Ovary (tissue), 10 donors: ENCODE measurements at places on chromosomes 2 and 18. TPM values are rescaled to one million over a fixed set of nuclear protein-coding genes. Genes with fewer than 3 reads are reported as not detected.

GRCh38 chr2:8572712-8573233 lies 109.1 kb upstream of the ID2 start:
- H3K4me1 ChIP-seq: peaks cover 3% of the 10 kb centered on the region
- no peaks in the 10 kb centered on the region for H3K36me3 ChIP-seq
- H3K27me3 ChIP-seq: no peaks in the 10 kb centered on the region
- peak; percentile 11 for DNase-seq
- H3K27ac ChIP-seq: no peak overlapping the region
- H3K4me3 ChIP-seq: no peak overlapping the region

- no peak for DNase-seq
- H3K36me3 ChIP-seq: no peaks in the 10 kb centered on the region
- H3K4me1 ChIP-seq: peaks cover 6% of the 10 kb centered on the region
- no peak overlapping the region for H3K4me3 ChIP-seq
- no peak overlapping the region for H3K27ac ChIP-seq
These were observed 11.3 kb upstream of the FSHR start for GRCh38 chr2:49165662-49166061.

OR6B2 gene
- not detected for total RNA-seq

DNA sequence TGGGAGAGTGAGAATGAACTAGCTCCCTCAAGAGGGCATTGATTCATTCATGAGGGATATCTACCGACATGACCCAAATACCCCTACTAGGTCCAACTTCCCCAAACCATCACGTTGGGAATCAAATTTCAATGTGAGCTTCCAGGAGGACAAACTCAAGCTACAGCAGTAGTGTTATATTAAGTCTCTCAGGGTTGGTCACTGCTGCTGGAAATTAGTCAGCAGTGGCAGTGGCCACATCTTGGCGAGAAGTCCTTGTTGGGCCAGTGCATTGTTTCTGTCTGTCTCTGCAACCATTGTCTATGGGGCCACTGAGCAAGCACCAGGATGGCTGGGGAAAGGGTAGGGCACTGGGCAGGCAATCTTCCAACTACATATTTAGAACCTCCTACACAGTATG lies 47.5 kb downstream of the THUMPD2 start:
- H3K4me3 ChIP-seq: no peak overlapping the region
- DNase-seq: no peak
- H3K27me3 ChIP-seq: no peaks in the 10 kb centered on the region
- H3K36me3 ChIP-seq: no peaks in the 10 kb centered on the region

LIMS4 gene
- total RNA-seq: 55.6 TPM

ANKRD62 gene
- not detected for total RNA-seq

DNA sequence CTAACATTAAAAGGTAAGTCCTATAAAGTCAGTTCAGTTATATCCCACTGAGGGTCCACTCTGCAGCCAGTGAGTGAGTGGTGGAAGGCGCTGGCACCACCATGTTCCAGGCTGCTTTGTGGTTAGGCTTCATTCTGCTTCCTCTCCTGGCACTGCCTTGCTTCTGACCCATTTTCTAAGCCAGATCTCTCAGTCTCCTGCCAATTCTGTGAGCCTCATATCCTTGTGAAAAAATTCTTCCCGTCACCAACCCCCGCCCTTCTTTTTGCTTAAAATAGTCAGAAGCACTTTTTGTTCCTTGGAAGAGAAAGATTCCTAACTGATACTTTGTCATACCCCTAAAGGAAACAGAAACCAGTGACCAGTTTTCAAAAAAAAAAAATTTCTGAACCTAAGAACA lies 139.8 kb upstream of the NCK2 start:
- peaks cover 9% of the 10 kb centered on the region for H3K4me1 ChIP-seq
- no peaks in the 10 kb centered on the region for H3K27me3 ChIP-seq
- H3K36me3 ChIP-seq: no peaks in the 10 kb centered on the region
- no peak overlapping the region for H3K27ac ChIP-seq

GRCh38 chr2:174327021-174327840 lies 7.5 kb upstream of the SP9 start:
- no peak for DNase-seq
- H3K36me3 ChIP-seq: no peaks in the 10 kb centered on the region
- H3K27me3 ChIP-seq: no peaks in the 10 kb centered on the region
- no peak overlapping the region for H3K27ac ChIP-seq

DNA sequence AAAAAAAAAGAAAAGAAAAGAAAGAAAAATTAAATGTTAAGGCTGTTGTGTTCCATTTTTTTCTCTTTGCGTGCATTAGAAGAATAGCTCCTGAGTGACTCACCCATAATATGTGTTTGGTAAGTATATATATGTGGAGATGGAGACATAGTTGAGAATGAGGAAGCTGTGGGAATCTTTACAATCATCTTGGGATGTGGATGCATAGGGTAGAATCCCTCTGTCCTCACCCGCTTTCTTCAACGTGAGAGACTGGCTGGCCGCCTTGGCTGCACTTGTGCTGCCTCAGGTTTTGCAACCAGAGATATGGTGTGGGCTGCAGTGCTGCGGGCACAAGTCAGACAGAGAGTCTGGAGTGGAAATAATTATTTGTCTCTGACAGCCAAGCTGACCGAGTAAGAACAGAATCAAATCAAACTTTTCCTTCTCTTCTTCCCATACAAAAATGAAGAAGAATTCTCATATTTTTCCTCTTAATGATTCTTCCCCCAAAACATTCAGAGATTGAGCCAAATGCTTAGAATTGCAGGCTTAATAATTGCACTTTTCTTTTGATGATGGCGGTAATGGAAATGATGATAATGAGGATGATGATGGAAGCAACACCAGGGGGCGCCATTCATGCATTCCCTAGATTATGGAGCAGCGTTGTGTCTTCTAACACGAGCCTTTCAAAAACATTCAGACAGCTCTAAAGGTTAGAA lies 48.5 kb downstream of the SERPINB7 start:
- H3K27ac ChIP-seq: no peak overlapping the region
- no peaks in the 10 kb centered on the region for H3K27me3 ChIP-seq
- no peaks in the 10 kb centered on the region for H3K36me3 ChIP-seq
- no peak for DNase-seq

- no peaks in the 10 kb centered on the region for H3K36me3 ChIP-seq
- no peaks in the 10 kb centered on the region for H3K27me3 ChIP-seq
- peaks cover 4% of the 10 kb centered on the region for H3K4me1 ChIP-seq
- H3K27ac ChIP-seq: no peak overlapping the region
These were observed 4.5 kb upstream of the NPPC start for GRCh38 chr2:231930593-231931281.

DNA sequence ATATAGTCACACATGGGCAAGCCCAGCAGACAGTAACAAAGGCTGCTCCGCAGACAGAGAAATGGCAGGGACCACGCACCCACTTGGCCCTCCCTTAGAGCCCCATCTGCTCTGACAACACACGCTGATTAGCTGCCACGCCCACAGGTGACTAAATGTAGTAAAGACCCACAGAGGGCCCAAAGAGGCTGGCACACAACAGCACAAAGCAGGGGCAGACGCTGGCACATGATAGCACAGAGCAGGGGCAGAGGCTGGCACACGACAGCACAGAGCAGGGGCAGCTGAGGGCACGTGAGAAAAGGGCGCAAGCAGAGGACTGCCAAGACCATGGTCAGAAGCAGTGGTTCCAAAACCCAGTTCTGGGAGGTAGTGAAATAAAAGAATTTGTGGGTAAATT lies 10.6 kb downstream of the AFG3L2 start:
- no peak for DNase-seq
- peaks cover 2% of the 10 kb centered on the region for H3K4me1 ChIP-seq
- no peak overlapping the region for H3K4me3 ChIP-seq
- H3K27ac ChIP-seq: no peak overlapping the region

DNA sequence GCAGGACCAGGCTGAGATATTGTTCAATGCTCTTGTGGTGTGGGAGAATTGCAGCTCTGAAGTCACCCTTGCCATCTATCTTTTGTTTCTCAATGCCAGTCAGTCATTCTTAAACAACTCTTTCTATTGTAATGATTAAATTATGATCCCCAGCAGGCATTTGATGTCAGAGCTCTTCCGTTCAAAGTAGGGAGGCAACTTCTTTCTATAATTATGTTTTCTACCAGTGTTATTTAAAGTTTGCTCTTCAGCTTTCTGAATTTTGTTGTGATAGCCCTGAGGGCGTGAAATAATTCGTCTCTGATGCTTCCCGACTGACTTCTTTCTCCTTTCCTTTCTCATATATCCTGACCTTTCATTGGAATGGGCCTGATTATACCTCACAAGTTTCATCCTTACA lies 161.4 kb upstream of the KLHL14 start:
- H3K4me3 ChIP-seq: no peak overlapping the region
- H3K36me3 ChIP-seq: no peaks in the 10 kb centered on the region
- no peak for DNase-seq

FOXI3 gene
- total RNA-seq: not detected

DNA sequence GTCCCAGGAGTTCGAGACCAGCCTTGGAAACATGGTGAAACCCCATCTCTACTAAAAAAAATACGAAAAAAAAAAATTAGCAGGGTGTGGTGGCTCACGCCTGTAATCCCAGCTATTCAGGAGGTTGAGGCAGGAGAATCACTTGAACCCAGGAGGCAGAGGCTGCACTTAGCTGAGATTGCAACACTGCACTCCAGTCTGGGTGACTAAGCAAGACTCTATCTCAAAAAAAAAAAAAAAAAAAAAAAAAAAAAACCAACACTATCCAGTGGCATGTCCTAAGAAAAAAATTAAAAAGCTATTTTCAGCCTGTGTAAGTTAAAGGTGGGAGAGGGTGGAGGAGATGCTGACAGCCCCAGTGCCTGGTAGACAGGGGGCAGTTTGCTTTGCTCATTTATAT lies 32.2 kb upstream of the REL start:
- H3K27me3 ChIP-seq: no peaks in the 10 kb centered on the region
- H3K27ac ChIP-seq: no peak overlapping the region
- no peak overlapping the region for H3K4me3 ChIP-seq
- DNase-seq: no peak
- no peaks in the 10 kb centered on the region for H3K36me3 ChIP-seq

GRCh38 chr2:79817288-79817687 lies 304.4 kb downstream of the CTNNA2 start:
- no peaks in the 10 kb centered on the region for H3K27me3 ChIP-seq
- H3K4me1 ChIP-seq: no peaks in the 10 kb centered on the region
- no peak for DNase-seq
- H3K4me3 ChIP-seq: no peak overlapping the region
- H3K27ac ChIP-seq: no peak overlapping the region
- no peaks in the 10 kb centered on the region for H3K36me3 ChIP-seq

DNA sequence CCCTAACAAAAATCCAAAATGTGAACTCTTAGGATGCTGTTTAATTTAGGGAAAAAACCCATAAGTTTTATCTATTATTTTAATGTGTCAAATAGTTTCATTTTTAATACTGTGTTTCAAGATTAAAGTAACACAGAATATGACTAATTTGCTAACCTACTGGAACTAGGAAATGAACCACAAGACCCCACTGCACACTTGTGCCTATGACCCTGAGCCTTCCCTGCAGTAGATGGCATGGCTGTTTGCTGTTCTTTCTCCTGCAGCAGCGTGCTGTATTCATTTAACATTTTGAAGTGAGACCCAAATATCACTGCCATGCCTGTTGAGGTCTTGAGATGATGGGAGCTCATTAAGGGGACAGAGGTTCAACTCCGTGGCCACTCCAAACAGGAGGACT lies 565.2 kb upstream of the NRP2 start:
- H3K27ac ChIP-seq: no peak overlapping the region
- H3K27me3 ChIP-seq: no peaks in the 10 kb centered on the region
- H3K4me1 ChIP-seq: no peaks in the 10 kb centered on the region
- H3K4me3 ChIP-seq: no peak overlapping the region
- DNase-seq: no peak

DNA sequence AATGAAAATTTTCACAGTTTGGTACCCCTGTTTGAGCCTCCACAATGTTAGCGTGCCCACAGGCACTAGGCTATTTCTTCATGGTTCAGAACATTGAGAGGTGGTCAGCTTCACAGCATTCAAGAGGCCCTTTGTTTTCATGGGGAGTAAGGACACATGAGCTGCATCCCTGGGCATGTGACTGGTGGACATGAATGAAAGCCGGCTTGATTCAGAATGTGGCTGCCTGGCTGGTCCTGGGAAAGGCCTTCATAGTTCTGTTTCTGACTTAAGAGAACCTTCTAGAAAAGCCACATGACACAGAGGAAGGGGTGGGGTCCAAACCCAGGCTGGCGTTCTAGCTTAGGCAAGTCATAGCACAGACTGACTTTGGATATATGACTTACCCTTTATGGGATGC lies 420.6 kb downstream of the CMPK2 start:
- no peak overlapping the region for H3K4me3 ChIP-seq
- no peaks in the 10 kb centered on the region for H3K27me3 ChIP-seq
- H3K4me1 ChIP-seq: no peaks in the 10 kb centered on the region
- H3K36me3 ChIP-seq: no peaks in the 10 kb centered on the region
- DNase-seq: no peak

DNA sequence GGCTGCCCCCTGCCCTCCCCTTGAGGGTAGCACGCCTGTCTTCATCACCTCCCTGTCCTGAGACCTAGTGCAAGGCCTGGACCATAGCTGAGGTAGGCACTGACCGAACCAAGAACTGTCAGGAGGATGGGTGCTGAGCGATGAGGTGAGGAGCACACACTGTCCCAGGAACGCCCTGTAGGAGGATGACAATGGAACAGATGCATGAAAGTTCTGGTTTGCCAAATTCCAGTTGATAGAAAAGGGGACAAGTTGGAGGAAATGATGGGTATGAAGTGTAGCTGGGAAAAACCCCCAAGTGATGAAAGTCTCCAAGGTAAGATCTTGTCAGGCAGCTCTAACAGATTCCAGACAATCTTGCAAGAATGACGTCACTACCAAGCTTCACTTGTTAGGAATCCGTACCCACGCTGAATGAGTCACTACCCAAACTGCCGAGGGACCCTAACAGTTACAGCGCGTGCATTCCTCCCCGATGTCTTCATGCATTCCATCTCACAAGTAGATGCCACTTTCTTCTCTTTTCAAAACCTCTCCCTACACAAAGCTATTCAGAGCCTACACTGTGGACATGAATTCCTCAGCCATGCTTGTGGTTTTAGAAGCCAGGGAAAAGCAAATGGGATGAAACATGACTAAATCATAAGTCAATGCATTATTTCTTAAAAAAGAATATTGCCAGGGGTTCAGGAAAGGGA lies 27.6 kb downstream of the MRPL33 start:
- no peaks in the 10 kb centered on the region for H3K27me3 ChIP-seq
- peak; percentile 51 for DNase-seq
- no peak overlapping the region for H3K27ac ChIP-seq
- no peaks in the 10 kb centered on the region for H3K36me3 ChIP-seq

DNA sequence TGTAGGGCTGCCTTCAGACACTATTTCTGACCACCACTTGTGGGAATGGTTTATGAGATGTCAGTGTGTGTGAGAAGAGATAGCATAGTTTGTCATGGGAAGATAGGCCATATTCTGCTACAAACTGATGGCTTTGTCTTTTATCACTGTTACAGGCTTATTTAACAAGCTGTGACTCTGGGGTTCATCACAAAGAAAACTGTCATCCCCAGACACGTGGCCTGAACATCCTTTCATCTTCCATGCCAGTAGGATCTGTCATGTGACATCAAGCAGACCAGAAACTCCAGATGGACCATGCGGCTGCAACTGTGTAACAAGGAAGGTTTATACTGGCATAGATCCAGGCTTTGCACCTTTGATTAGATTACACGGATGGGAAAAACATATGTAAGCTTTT lies 128.6 kb upstream of the KCNH7 start:
- no peaks in the 10 kb centered on the region for H3K36me3 ChIP-seq
- H3K27me3 ChIP-seq: no peaks in the 10 kb centered on the region
- no peak for DNase-seq
- no peak overlapping the region for H3K4me3 ChIP-seq
- H3K4me1 ChIP-seq: no peaks in the 10 kb centered on the region

GRCh38 chr2:24568551-24568950 lies 77.5 kb downstream of the NCOA1 start:
- no peak overlapping the region for H3K27ac ChIP-seq
- H3K27me3 ChIP-seq: no peaks in the 10 kb centered on the region
- H3K36me3 ChIP-seq: no peaks in the 10 kb centered on the region
- DNase-seq: no peak

RIT2 gene
- not detected for total RNA-seq

ABCG8 gene
- total RNA-seq: not detected
